Activated CD4-positive, alpha-beta T cell treated with anti-CD3 and anti-CD28 coated beads, Interleukin-2, amount 50 U/mL, for 24 hours (primary cell): ENCODE measurements at places on chromosomes 7 and 10.
A peak's percentile ranks its signal among the peaks of the same experiment; 100 is the strongest.

DNA sequence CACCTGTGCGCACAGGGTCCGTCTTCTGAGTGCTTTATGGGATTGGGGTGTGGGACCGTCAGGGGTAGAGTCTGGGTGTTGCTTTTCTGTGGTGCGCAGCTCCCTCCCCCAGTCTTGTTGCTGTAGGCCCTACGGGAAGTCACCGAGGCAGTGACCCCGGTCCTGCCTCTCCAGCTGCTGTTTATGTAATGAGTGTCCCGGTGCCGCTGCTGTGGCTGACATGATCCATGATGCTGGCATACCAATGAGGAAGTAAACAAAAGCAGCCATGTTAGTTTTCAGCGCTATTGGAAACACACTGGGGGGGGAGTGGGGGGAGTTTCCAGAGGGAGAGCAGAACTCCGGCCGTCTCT is 1.1 kb downstream of the TRIM8 start:
- DNase-seq = peak; percentile 28

DNA sequence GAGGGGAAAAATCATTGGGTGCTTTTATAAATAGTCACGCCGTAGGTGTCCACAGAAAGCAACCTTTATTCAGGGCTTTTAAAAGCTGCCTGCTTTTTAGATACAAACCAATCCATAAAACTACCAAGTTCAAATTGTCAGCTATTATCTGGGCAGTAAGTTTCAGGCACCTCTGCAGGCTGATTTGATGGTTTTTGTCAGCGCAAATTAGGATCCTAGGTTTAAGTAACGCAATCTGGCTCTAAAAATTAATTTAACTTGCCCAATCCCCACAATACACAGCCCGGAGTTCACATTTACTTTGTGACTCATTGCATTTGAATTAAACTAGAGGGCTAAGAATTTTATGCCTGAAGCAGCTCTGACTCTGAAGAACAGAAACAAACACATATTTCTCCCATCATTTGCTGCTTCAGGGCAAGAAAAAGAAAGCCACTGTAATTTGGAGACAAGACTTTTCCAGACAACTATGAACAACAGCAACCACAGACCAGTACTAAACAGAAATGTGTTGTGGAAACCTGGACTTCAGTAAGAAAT is 43.3 kb downstream of the NRP1 start:
- DNase-seq = no peak

- DNase-seq = no peak
These were observed 30.1 kb downstream of the RAB18 start for GRCh38 chr10:27534161-27534700.

GRCh38 chr7:2518737-2519118 is 846 bp upstream of the LFNG start:
- DNase-seq = no peak

DNA sequence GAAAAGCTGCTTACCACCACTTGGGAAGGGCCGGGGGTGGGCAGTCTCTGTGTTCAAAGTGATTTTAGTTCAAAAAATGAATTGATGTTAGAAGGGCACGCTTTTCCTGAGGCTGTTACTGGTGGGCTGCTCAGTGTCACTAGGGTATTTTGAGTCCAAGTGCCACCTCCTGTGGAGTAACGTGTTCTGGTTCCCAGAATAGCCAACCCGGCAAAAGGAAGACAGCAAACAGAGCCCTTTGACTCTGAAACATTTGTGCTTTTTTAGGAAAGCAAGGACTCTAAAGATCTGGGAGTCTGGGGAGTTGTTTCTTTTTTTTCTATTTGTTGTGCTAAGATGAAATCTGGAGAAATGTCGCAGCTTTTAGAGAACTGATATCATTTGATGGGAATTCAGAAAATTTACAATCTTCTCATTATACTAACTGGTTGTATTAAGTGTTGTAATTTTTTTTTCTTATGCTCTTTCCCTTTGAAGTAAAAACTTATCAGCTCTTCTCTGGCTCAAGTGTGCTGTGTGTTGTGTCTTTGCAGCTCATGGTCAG is 66.2 kb downstream of the MKX start:
- no peak for DNase-seq

GRCh38 chr7:18020138-18020715 is 7.4 kb downstream of the PRPS1L1 start:
- no peak for DNase-seq
